ENCODE measurements at places on chromosomes 7 and 10. TPM values are rescaled to one million over a fixed set of nuclear protein-coding genes. Genes with fewer than 3 reads are reported as not detected.

Gene SGPL1
- 30.6 TPM for total RNA-seq

Gene PNLIP
- total RNA-seq: not detected

Gene ACSM6
- not detected for total RNA-seq

Gene OPALIN
- total RNA-seq: not detected

Gene SLC26A4
- total RNA-seq: not detected

Gene AKR1C4
- total RNA-seq: not detected

Gene PTF1A
- not detected for total RNA-seq

Gene VENTX
- not detected for total RNA-seq

Gene TRIM74
- 4.2 TPM for total RNA-seq

Gene AKR1C3
- 2.7 TPM for total RNA-seq

Gene CPEB3
- total RNA-seq: 2.0 TPM

Gene PCLO
- not detected for total RNA-seq

Gene IQUB
- total RNA-seq: not detected

Gene CUZD1
- total RNA-seq: 0.34 TPM

Gene GALNT17
- not detected for total RNA-seq

Gene FBXL13
- total RNA-seq: 0.93 TPM

Gene ADRB1
- total RNA-seq: 0.64 TPM

Gene SPDYE5
- total RNA-seq: 0.47 TPM

Gene MAGI2
- not detected for total RNA-seq

Gene ENTPD7
- total RNA-seq: 6.5 TPM

Data from naive thymus-derived CD4-positive, alpha-beta T cell (primary cell).